ENCODE measurements at places on chromosomes 1 and 21. TPM values are rescaled to one million over a fixed set of nuclear protein-coding genes. Genes with fewer than 3 reads are reported as not detected.

JAM2 gene
- polyA plus RNA-seq: 15.3 TPM

DNA sequence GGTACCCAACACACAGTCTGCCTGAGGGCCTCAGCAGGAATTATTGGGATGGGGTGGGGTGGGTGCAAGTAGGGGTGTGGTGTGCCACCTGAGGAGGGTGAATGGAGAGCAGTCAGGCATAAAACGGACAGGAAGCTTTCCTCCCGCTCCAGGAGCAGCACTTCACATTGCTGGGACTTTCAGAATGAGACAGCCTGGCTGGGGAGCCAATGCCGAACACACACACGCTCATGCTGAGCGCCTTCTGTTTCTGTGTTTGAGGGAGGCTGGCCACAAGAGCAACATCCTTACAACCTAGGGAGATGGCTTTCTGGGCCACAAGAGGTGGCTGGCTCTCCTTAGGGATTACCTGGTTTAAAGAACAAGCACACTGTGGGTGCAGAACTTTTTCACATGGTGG, 98.0 kb downstream of the LAMC2 start:
- no peak for DNase-seq

TAS1R3 gene
- polyA plus RNA-seq: 0.39 TPM

DNA sequence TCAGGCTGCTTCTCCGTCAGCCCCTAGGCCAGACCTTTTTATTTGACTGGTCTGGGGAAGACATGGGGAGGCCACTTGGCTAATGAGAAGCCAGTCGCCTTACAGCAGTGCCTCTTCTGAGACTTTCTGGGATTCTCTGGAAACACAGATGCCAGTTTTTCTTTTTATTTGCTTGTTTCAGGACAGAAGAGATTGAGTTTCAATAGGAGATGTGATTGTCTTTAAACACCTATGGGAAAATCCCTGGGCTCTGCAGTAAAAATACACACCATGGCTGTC, 15.4 kb upstream of the BTG2 start:
- no peak for DNase-seq

OR2T3 gene
- not detected for polyA plus RNA-seq

GRCh38 chr1:11515368-11516300, 36.7 kb downstream of the DISP3 start:
- no peak for DNase-seq

- DNase-seq: no peak
Observed at GRCh38 chr1:55140546-55140983, 74.6 kb downstream of the USP24 start.
